ENCODE measurements at places on chromosomes 2 and 18.
A peak's percentile ranks its signal among the peaks of the same experiment; 100 is the strongest.

DNA sequence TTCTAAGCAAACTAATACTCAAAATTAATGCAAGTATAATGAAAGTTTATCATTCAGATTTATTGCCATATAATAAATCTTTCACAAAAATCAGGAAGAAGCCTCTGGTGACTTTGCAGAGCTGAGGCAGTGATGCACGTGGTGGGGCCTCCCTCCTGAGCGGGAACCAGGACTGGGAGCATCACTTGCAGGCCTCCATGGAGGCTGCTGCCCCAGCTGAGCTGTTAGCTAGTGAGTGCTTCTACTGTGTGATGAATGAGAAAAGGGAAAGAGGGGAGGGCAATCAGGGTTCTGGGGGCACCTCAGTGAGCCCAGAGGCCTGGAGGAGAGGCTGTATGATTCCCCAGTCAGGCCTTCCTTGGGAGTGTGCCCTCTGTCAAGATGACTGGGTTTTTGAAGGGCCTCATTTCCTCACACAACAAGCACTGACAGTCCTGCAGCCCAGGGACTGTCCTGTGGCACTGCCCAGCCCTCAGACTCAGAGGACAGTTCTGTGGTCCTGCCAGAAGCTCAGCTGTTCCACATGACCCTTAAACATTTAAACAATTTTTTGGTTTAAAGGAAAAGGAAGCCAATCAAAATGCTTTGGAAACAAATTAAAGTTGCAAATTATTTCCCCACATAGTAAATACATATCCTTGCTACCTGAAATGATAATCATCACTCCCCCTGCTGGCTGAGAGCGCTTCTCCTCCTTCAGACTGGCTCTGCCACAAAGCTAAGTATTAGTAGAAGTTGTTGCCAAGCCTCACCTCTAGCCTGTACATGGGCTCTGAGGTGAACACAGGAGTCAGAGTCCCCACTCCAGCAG, 90.9 kb upstream of the SMAD7 start:
- DNase-seq = peak; percentile 56

- no peak for DNase-seq
Measured at GRCh38 chr2:47870641-47871540, 35.4 kb downstream of the FBXO11 start.

- DNase-seq = no peak
Measured at GRCh38 chr2:226362980-226363379, 436.6 kb downstream of the IRS1 start.

DNA sequence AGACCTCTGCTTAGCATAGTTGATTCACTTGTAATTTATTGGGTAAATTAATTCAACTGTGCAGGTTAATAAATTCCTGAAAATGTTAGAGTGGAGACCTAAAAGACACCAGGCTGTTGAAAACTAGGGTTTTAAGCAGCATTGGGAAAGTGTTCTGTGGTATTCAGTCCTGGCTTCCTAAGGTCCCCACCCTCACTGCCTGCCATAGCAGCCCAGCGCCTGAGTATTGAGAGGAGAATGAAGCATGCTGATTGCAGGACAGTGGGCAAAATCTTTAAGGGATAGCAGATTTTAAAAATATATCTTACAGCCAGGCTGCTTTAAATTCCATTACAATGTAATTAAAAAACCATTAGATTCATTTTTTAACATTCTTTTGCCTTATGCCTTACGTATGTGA, 20.6 kb downstream of the MEIS1 start:
- DNase-seq = no peak

All from activated CD4-positive, alpha-beta T cell treated with anti-CD3 and anti-CD28 coated beads for 36 hours (primary cell).